ENCODE measurements at places on chromosomes 2 and 18. TPM values are rescaled to one million over a fixed set of nuclear protein-coding genes. Genes with fewer than 3 reads are reported as not detected.

Gene DSC1
- not detected for total RNA-seq

Gene PSMA8
- not detected for total RNA-seq

Gene GKN2
- not detected for total RNA-seq

Gene ANKRD36C
- 24.7 TPM for total RNA-seq

Gene SCN1A
- total RNA-seq: not detected

Gene BARD1
- 2.9 TPM for total RNA-seq

Gene CCDC74B
- 3.1 TPM for total RNA-seq

Gene REG3G
- not detected for total RNA-seq

Gene NGEF
- 0.32 TPM for total RNA-seq

All from cardiac atrium fibroblast (primary cell).